HuH-7.5 (cell line): ENCODE measurements at places on chromosomes 5 and 9.

DNA sequence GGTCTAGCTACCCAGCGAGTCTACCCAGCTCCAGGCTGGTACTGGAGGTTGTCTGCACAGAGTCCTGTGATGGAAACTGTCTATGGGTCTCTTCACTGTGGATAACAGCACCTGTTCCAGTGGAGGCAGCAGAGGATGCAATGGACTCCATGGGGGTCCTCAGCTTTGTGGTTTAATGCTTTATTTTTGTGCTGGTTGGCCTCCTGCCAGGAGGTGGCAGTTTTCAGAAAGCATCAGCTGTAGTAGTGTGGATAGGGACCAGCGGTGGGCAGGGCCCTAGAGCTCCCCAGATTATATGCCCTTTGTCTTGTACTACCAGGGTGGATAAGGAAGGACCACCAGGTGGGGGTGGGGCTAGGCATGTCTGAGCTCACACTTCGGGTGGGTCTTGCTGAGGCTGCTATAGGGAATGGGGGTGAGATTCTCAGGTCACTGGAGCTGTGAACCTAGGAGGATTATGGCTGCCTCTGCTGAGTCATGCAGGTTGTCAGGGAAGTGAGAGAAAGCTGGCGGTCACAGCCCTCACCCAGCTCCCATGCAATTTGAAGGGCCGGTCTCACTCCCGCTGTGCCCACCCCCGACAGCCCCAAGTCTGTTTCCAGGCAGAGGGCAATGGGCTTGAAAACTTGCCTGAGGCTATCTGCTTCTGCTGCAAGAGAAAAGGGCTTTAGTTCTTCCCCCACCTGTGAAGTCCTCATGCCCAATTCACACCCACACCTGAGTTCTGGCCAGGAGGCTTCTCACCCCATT is 397.1 kb downstream of the TLE1 start:
- DNase-seq, result no peak

- DNase-seq, result no peak
Measured at GRCh38 chr9:8332331-8332650, 532.7 kb upstream of the DMAC1 start.

DNA sequence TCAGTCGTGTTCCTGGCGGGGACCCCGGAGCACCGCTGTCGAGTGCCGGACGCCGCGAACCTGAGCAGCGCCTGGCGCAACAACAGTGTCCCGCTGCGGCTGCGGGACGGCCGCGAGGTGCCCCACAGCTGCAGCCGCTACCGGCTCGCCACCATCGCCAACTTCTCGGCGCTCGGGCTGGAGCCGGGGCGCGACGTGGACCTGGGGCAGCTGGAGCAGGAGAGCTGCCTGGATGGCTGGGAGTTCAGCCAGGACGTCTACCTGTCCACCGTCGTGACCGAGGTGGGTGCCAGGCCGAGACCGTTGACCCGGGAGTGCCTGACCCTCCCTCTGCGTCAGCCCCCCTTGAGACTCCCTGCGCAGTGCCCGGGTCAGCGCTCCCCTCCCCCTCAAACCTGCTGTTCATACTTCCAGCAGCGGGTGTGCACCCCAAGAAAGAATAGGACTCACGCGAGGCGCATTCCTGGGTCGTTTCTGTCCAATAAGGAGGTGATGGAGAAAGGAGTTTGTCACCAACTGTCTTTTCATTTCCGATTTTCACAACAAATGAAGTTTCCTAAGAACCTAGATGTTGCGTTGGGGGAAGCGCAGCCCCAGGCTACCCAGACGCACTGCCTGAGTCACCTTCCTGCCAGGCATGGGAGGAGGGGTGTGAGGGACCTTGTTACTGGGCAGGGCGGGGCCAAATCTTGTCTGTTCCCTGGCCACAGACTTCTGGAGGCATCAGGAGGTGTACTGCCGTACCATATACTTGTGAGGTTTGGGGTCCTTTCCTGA is 722 bp downstream of the SLC22A4 start:
- no peak for DNase-seq

- DNase-seq, result no peak
Measured at GRCh38 chr5:3251784-3252183, 343.8 kb upstream of the IRX1 start.

- no peak for DNase-seq
Measured at GRCh38 chr5:96652769-96653454, 9.3 kb upstream of the CAST start.

DNA sequence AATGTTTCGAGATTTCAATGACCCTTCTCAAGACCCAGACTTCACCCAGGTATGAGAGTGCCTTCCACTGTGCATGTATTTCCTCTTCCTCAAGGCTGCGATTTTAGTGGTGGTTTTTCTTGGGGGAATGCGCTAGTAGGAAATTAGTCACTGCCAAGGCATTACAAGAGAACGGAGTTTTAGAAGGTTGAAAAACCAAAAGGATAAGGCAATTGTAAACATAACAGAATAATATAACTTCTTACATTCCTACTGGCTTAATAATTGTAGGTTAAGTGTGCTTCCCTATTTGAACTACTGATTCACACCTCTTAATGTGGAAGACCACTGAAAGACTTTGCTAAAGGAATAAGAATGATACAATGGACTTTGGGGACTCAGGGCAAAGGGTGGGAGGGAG is 38.9 kb downstream of the ACO1 start:
- DNase-seq, result no peak

GRCh38 chr5:94884311-94884710 is 265.8 kb downstream of the SLF1 start:
- DNase-seq, result no peak
